ENCODE measurements at places on chromosomes 2 and 18.

- no peak for DNase-seq
Observed at GRCh38 chr18:12306752-12307700, 1.0 kb upstream of the TUBB6 start.

DNA sequence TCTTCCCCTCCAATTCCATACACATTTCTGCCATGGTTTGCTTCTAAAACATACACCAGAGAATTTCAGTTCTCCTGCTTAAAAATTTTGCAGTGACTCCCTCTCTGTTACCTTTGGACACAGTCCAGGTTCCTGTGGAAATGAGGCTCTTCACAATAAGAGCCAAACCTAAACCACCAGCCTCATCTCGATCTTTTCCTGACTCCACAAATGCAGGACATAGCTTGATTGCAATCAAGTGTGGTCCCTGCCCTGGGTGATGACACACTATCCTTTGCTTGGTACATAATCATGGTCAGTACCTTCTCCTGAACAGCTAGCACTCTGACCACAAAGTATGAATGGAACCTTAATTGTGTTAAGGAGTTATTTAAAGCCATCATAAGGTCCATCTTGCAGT is 134.9 kb upstream of the CHAC2 start:
- DNase-seq = no peak

- no peak for DNase-seq
Observed at GRCh38 chr18:69978732-69979715, 31.4 kb upstream of the CD226 start.

DNA sequence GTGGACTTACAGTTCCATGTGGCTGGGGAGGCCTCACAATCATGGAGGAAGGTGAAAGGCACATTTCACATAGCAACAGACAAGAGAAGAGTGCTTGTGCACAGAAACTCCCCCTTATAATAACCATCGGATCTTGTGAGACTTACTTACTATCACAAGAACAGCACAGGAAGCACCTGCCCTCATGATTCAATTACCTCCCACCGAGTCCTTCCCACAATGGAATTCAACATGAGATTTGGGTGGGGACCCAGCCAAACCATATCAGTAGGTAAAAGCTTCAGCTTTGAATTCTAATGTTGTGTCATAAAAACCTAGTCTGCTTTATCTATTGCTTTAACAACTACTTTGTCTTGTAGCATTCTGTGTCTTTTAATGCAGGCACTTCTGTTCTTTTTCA is 140.4 kb upstream of the PIK3C3 start:
- DNase-seq = no peak

- DNase-seq = no peak
Observed at GRCh38 chr2:156242874-156243273, 89.6 kb downstream of the NR4A2 start.
